ENCODE measurements at places on chromosomes 6 and 20.

DNA sequence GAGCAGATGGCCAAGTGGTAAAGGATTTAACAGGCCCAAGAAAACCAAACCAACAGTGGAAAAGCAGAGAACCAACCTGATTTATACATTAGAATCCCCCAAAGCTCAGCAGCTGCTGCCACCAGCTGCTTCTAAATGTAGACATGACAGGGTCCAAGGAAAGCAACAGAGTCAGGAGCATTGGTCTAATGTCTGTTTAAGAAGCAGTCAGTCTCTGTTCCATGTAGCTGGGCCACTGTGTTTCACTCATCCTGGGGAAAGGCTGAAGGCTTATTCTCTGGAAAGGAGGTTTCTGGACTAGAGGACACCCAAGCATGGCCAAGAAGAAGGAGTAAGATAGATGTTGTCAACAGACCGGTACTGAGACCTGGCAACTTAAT lies 75.4 kb downstream of the TMEM244 start:
- DNase-seq: no peak

DNA sequence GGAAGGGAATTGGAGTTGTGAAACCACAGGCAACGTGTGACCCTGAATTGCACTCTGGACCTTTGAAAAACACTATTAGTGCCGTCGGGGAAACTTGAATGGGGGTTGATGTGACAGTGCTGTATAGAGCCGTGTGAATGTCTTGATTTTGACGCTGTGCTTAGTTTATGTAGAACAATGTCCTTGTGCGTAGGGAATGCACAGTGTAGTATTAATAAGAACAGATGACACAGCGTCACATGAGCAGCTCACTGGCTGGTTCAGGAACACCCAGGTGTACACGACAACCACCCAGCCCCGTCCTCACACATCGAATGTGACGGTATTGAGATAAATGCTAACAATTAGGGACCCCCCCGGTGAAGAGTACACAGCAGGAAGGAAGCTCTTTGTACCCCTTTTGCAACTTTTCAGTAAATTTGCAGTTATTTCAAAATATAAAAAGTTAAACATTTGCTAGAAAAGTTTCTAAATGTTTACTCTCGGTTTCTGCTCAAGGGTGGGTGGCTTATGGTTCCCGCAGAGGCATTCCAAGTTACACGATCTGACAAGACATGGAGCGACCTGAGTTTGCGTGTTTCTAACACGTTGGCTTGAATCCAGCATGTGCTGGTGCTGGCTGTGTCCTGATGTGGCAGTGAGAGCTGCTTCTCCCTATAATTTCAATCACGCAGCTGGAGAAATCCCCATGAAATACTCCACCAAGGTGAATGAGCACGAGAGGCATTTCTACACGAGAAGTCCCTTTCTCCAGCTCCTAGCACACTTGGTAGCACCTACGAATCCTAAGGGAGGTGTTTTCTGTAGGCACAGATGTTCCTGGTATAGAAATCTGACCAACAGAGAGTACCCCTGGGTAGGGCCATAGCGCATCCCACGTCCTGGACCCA lies 208.0 kb upstream of the EXOC2 start:
- no peak for DNase-seq

DNA sequence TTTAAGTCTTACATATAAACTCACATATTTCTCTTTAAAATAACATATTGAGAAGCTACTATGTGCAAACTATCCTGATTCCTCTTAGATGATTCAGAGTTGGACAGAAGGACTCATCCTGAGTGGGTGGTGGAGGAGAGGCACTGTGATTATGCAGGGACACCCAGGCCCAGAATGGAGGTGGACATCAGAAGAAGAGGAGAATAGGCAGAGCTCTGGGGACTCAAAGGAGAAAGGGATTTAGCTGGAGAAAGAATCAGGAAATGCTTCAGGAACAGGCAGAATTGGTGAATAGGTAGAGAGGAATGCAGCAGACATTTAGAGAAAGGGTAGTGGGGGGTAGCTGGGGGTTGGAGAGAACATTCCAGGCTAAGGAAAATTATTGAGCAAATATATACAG lies 17.4 kb downstream of the RCAN2 start:
- DNase-seq: no peak

- DNase-seq: no peak
Observed at GRCh38 chr20:61621035-61621730, 369.1 kb downstream of the CDH4 start.

DNA sequence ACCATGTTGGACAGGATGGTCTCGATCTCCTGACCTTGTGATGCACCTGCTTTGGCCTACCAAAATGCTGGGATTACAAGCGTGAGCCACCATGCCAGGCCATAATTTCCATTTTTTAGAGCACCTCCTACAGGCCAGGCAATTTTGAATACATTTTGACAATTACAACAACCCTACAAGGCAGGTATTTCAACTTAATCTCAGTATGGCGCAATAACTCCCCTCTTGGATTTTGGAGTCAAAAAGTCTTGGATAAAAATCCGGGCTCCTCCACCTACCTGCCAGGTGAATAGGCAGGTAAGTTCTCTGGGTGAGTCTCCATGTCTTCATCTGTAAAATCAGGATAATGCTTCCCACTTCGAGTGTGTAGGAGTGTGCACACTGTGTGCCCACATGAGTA lies 39.5 kb upstream of the TFAP2C start:
- no peak for DNase-seq

DNA sequence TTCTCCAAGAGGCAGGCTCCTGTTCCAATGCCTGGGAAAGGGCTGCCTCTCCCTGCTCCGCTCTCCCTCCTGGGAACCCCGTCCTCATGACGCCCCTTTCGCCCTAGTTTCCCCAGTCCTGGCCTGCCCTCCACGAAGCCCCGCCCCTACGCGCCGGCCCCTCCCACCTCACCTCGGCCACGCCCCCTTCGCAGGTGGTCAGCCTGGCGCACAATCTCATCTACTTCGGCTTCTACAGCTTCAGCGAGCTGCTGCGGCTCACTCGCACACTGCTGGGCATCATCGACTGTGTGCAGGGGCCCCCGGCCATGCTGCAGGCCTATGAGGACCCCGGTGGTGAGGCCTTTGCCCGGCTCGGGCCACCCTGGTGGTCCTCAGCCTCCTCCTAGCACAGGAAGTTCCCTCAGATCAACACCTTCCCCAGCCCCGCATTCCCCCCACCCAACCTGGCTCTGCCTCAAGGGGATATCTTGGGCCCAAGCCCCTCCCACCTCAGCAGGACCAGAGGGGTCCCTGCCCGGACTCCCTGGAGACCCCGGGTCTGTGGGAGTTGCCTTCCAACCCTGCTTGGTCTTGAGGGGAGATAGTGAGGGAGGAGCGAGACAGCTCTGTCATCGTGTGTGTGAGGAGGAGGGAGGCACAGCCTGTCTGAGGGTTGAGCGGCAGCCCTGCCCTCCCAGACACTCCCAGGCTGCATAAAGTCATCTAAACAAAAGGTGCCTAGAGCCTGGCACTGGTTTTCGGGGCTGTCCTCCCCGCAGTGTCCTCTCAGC lies 40.3 kb downstream of the UQCC2 start:
- no peak for DNase-seq

DNA sequence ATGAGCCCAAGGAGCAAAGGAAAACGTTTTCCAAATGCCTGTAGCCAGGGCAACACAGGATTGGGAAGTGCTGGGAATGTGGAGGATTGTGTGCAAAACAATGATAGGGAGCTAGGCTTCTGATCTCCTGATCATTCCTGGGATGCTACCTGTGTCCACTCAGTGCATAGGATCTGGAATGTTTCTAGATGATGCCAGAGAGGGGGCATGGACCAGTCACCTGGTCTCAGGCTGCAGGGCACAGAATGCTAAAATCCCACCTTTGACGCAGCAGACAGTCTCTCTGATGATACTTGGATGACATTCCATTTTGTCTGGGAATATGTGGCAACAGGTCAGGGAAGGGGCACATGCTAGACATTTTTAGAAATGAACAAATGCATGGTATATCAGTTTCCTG lies 128.9 kb downstream of the CLIC5 start:
- no peak for DNase-seq
